ENCODE measurements at places on chromosomes 4 and X. TPM values are rescaled to one million over a fixed set of nuclear protein-coding genes. Genes with fewer than 3 reads are reported as not detected.

The RHOH gene
- 26.3 TPM for total RNA-seq

The STIM2 gene
- 25.7 TPM for total RNA-seq

The TEC gene
- 6.8 TPM for total RNA-seq

GRCh38 chr4:76733068-76733771 is 164.7 kb downstream of the SOWAHB start:
- H3K4me1 ChIP-seq, result no peaks in the 10 kb centered on the region
- no peak overlapping the region for H3K27ac ChIP-seq
- peaks cover 21% of the 10 kb centered on the region for H3K27me3 ChIP-seq

GRCh38 chr4:708631-708933 is 3.0 kb downstream of the PCGF3 start:
- no peak overlapping the region for H3K27ac ChIP-seq
- no peaks in the 10 kb centered on the region for H3K27me3 ChIP-seq
- H3K4me3 ChIP-seq, result no peak overlapping the region
- peaks cover 21% of the 10 kb centered on the region for H3K36me3 ChIP-seq
- H3K4me1 ChIP-seq, result peaks cover 7% of the 10 kb centered on the region

DNA sequence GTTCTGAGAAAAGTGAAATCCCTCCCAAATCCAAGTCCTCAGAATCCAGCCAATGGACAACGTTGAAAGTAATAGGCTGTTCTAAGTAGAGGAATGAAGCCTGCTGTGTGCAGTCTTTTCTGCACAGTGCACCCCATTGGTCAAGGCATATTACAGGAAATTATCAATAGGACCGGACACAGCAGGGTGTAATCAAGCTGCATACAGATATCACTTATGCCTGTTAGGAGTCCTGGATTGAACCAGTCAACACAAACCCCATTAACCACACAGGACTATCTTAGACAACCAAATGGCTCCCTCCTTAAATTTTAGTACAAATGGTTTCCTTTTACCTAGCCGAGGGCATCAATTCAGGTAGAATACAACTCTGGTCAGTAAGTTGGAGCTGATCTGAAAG is 34.2 kb upstream of the MAGEA8 start:
- no peak overlapping the region for H3K27ac ChIP-seq
- H3K36me3 ChIP-seq, result no peaks in the 10 kb centered on the region
- H3K4me1 ChIP-seq, result peaks cover 5% of the 10 kb centered on the region
- H3K27me3 ChIP-seq, result no peaks in the 10 kb centered on the region
- no peak overlapping the region for H3K4me3 ChIP-seq

GRCh38 chrX:147626605-147627004 is 285.1 kb upstream of the FMR1 start:
- H3K36me3 ChIP-seq, result no peaks in the 10 kb centered on the region
- H3K4me1 ChIP-seq, result no peaks in the 10 kb centered on the region
- H3K27me3 ChIP-seq, result no peaks in the 10 kb centered on the region

DNA sequence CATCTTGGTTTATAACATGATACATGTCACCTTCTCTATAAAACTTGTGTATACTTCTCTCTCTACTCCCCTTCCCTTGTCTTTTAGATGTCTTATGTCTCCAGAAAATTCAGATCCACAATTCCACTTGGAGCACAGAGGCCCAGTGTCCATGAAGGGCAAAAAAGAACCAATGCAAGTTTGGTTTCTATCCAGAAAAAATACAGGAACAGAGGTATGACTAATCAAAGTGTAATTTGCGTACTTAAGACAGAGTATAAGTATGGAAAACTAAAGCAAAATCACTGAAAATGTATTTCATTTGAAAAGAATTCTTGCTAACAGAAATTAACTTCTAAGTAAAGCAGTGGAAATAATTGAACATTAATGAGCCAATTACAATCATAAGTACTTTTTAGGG is 46.2 kb downstream of the GUCY1B1 start:
- no peak overlapping the region for H3K4me3 ChIP-seq
- no peaks in the 10 kb centered on the region for H3K36me3 ChIP-seq
- no peaks in the 10 kb centered on the region for H3K27me3 ChIP-seq
- no peak overlapping the region for H3K27ac ChIP-seq
- no peaks in the 10 kb centered on the region for H3K4me1 ChIP-seq
- no peak for DNase-seq

DNA sequence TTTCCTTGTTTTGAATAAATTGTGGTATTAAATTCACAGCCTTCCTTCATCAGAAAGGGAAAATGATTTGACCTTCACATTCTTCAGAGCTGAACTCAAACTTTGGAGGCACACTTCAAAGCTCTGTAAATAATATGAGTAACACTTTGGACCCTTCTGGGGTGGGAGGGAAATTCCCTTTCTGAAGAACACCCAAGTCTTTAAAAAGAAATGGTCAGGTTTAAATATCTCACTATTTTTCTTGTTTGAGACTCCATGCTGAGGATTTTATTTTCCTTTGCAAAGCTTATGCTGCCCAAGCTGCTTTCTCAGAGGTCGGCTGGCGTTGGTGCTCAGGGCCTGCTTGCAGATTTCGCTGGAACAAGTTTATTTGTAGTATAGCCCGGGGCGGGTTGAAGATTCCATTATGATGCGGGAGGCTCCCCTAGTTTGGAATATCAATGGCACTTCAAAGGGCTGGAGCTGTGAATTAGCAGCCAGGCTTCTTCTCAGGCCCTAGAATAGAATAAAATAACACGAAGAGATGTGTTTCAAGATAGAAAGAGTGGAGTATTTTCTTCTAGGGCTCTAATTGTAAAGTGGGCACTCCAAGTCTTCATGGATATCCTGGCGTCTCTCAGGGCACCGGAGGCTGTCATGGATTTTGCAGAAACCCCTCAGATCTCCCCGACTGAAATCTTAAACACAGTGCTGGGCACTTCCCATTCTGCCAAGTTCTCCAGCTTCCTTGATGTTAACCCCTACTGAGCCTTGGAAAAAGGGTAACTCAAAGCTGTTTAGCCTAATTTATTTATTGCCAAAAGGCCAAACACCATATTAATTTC is 315.6 kb downstream of the GPAT3 start:
- H3K27ac ChIP-seq, result no peak overlapping the region
- H3K4me3 ChIP-seq, result no peak overlapping the region
- peaks cover 3% of the 10 kb centered on the region for H3K27me3 ChIP-seq
- no peaks in the 10 kb centered on the region for H3K36me3 ChIP-seq
- DNase-seq, result no peak
- H3K4me1 ChIP-seq, result no peaks in the 10 kb centered on the region

DNA sequence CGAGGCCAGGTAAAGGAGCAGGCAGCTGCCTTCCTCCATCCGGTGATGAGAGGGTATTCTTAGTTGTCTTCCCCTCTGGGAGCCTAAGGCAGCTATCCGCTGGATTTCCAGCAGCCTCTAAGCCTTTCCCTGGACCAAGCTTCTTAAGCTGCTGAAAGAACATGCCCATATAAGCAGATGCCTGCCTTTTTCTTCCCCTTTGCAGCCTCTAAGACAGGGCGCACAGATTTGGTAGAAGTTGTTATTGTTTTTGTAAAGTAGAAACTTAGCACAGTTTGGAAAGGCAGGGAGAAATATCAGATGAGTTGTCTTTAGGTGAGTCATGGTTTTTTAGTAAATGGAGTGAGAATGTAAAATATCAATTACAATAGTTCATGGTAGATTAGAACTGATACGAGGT is 210.8 kb downstream of the ARHGAP10 start:
- no peak overlapping the region for H3K27ac ChIP-seq
- H3K36me3 ChIP-seq, result no peaks in the 10 kb centered on the region
- H3K27me3 ChIP-seq, result no peaks in the 10 kb centered on the region
- H3K4me1 ChIP-seq, result no peaks in the 10 kb centered on the region
- H3K4me3 ChIP-seq, result no peak overlapping the region

GRCh38 chr4:8394061-8394519 is 46.4 kb downstream of the ACOX3 start:
- no peak overlapping the region for H3K27ac ChIP-seq
- H3K4me1 ChIP-seq, result no peaks in the 10 kb centered on the region
- no peaks in the 10 kb centered on the region for H3K36me3 ChIP-seq
- H3K4me3 ChIP-seq, result no peak overlapping the region

DNA sequence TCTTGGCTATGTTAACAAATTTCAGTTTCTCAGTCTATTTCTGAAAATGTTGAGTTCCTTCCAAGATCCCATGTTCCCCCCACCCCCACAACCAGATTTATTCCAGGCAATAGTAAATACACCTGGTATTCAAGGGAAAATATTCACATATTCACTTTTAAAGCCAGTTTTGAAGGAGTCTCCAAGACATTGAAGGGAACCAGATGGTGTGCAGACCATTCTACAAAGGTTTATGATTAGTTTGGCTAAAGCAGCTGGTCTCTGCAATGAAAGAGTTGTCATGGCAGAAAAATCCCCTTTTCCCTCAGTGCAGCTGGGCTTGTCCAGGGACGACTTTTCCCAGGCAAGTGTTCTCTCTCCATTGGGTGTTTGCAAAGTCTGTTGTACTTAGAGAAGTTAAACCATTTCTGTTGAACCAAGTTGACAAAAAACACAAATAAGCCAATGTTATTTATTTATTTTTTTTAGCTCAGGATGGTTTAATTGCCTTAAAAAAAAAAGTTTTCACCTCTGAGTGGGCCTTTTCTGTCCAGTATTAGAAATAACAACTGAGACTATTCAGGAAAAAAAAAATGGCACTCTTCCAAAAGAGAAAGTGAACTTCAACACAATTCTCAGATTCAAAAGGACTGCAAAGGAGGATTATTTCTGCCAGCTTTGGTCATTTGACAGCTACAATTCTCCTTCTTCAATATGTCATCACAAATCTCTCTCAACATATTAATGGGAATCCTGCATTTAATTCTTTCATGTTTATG is 410.6 kb downstream of the IL1RAPL1 start:
- H3K4me3 ChIP-seq, result no peak overlapping the region
- H3K27me3 ChIP-seq, result no peaks in the 10 kb centered on the region
- no peak for DNase-seq
- H3K4me1 ChIP-seq, result no peaks in the 10 kb centered on the region
- H3K36me3 ChIP-seq, result no peaks in the 10 kb centered on the region

DNA sequence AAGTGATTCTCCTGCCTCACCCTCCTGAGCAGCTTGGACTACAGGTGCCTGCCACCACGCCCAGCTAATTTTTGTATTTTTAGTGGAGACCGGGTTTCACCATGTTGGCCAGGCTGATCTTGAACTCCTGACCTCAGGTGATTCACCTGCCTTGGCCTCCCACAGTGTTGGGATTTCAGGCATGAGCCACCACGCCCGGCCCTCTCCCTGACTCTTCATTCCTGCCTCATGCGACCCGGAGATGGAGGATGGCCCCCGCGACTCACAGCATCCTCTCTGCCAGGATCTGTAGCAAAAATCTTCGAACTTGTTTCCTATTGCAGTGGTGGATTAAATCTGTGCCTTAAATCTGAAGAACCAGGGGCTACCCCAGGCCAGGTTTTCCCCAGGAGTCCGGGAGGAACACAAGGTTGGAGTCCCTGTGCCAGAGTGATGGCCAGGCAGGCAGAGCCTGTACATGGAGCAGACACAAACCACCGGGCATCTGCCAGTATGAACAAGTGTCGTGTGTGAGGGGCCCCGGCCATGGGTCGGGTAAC is 11.5 kb downstream of the CPLX1 start:
- H3K27ac ChIP-seq, result no peak overlapping the region
- no peaks in the 10 kb centered on the region for H3K36me3 ChIP-seq
- no peak for DNase-seq
- no peaks in the 10 kb centered on the region for H3K4me1 ChIP-seq
- H3K27me3 ChIP-seq, result peaks cover 80% of the 10 kb centered on the region

GRCh38 chrX:3231766-3232165 is 114.7 kb downstream of the MXRA5 start:
- H3K27me3 ChIP-seq, result no peaks in the 10 kb centered on the region
- H3K4me1 ChIP-seq, result no peaks in the 10 kb centered on the region
- DNase-seq, result no peak

The NLGN4X gene
- total RNA-seq, result 0.07 TPM

DNA sequence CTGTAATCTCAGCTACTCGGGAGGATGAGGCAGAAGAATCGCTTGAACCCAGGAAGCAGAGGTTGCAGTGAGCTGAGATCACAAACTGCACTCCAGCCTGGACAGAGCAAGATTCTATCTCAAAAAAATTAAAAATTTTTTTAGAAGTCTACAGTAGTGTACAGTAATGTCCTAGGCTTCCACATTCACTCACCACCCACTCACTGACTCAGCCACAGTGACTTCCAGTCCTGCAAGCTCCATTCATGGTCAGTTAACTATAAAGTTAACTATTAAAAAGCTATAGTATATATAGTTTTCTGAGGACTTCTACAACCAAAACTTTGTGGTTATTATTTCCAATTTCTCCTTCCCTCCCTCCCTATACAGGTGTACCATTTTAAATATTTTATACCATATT is 34.7 kb upstream of the NEUROG2 start:
- no peaks in the 10 kb centered on the region for H3K27me3 ChIP-seq
- no peaks in the 10 kb centered on the region for H3K4me1 ChIP-seq
- DNase-seq, result no peak

GRCh38 chr4:35250331-35250730 is 994.0 kb downstream of the ARAP2 start:
- no peak overlapping the region for H3K27ac ChIP-seq
- H3K4me1 ChIP-seq, result no peaks in the 10 kb centered on the region
- DNase-seq, result no peak
- no peaks in the 10 kb centered on the region for H3K27me3 ChIP-seq

DNA sequence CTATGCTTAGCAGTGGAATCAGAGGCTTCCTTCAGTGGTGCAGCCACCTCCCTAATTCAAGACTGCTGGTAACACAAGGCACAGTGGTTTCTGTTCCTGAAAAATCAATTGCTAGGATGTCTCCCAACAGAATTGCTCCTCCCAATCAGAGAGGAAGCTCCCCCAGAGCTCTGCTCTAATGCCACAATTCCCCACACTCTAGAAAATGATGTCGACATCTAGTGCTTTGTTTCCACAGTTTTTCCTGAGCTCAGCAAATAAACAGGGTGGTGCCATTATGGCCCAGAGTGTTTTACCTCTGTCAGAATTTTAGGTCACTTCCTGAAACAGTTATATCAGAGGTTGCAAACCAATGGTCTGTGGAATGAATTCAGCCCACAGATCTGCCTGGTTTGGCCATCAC is 24.7 kb downstream of the TAB3 start:
- peaks cover 42% of the 10 kb centered on the region for H3K36me3 ChIP-seq
- no peaks in the 10 kb centered on the region for H3K27me3 ChIP-seq
- DNase-seq, result no peak
- no peaks in the 10 kb centered on the region for H3K4me1 ChIP-seq

DNA sequence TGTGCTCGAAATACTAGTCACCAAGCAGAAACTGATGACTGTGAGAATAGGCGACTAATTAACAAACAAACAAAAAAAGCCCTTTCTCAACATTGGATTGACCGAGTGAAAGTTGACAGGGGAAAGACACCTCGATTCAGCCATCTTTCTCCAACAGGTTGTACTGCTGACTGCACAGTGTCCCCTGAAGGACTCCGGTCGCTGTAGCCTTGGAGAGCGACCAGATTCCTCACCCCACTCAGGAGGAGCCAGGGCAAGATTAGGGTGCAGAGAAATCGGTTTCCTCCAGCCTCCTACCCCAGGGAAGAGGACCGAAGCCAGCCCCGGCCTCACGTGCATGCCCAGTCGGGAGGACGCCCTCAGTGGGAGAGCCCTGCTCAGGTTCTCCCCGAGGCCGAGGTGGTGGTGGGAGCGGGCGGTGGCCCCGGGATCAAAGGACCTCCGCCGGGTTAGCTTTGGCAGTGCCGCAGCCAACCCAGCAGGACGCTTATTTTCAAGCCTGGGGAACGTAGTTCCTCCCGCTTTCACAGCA is 1.1 kb upstream of the RAP1GDS1 start:
- peaks cover 16% of the 10 kb centered on the region for H3K4me1 ChIP-seq
- peak overlapping the region; percentile 79 for H3K4me3 ChIP-seq
- H3K27ac ChIP-seq, result peak overlapping the region; percentile 93
- peaks cover 4% of the 10 kb centered on the region for H3K36me3 ChIP-seq
- DNase-seq, result peak; percentile 34
